ENCODE measurements at places on chromosomes 6 and 20.

GRCh38 chr6:142932889-142933288 is 12.1 kb downstream of the HIVEP2 start:
- DNase-seq = no peak

GRCh38 chr6:2522521-2522920 is 228.2 kb downstream of the MYLK4 start:
- DNase-seq = peak; percentile 24

- DNase-seq = no peak
These were observed 24.5 kb downstream of the PYGB start for GRCh38 chr20:25272223-25273000.

DNA sequence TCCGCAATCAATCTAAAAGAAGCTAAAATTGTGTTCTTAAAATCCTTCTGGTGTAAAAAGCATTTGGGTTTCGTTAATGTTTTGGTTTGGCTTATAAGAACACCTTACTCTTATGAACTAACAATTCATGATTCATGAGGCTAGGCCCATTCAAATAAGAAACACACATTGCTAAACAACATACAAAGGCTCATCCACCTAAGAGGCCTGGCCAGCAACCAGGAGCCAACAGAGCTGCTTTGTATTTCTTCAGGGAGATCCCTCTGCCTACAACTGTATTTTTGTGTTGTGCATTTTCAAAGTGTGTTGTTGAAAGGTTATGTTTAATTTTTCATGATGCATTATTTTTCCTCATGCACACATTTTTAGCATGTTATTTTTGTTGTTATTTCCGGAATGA is 98.6 kb downstream of the PTPRK start:
- DNase-seq = no peak

DNA sequence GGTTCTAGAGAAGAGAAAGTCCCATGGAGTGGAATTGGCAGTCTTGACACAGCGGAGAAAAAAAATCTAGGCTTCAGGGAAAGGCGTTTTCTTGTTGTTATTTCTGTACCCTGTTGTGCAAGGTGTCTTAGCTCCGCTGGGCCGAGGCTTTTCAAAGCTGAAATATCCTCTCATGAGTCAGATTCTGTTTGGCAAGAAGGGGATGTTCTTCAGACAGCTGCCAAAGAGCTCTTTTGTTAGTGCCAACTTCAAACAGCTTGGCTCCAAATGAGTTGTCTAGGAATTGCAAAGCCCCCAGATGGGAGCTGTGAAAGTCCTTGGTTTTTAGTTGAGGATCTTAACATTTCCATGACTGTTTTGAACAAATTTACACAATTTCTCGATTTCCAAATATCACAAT is 45.6 kb downstream of the LRRN4 start:
- DNase-seq = peak; percentile 90

- peak; percentile 76 for DNase-seq
These were observed 8.4 kb upstream of the ABHD12 start for GRCh38 chr20:25399037-25399430.

GRCh38 chr20:61925555-61926252 is 140.0 kb downstream of the TAF4 start:
- DNase-seq = no peak

DNA sequence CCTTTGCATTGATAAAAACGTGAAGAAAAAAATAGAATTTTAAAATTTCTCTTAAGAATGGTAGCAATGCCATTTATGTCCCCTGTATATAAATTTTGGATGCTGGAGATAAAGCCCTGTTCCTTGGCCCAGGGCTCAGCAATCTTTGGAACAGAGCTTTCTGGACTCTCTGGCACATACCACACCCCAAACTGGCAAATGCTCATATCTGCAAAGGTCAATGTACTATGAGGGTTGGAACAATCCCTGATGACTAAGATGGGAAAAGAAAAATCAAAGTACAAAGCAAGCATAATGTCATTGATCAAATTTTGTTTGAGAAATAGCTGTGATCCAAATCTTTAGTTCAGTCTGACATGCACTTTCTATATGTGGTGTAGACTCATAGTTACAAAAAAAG is 158.1 kb upstream of the HCRTR2 start:
- DNase-seq = no peak

GRCh38 chr20:41176711-41177552 is 39.6 kb downstream of the PLCG1 start:
- DNase-seq = no peak

- no peak for DNase-seq
These were observed 219.2 kb downstream of the TRDN start for GRCh38 chr6:123417535-123417934.

DNA sequence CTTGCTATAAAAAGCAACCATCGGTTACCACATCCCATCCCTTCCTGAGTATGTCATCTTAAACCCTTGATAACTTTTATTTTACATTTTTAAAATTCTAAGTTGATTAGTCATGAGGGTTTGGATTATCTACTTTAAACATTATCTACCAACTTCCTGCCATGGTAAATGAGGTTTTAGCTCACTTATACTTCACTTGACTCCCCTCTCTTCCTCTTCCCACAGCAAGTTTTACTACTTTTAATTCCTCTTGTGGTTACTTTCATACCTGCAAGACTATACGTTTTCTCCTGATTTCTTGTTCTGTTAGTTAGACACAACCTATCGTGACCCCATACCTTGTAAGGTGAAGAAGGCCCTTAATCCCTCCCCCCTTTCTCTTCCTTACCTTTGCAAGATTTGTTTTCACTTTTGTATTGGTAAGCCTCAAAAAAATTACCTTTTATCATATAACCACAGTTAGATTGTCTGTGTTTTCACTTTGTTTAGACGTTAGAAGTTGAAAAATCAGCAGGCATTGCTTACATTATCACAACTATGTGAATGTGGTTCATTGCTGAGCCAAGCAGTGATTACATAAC is 60.1 kb upstream of the OGFRL1 start:
- peak; percentile 55 for DNase-seq

GRCh38 chr20:5810800-5811422 is 60.7 kb downstream of the SHLD1 start:
- DNase-seq = no peak

DNA sequence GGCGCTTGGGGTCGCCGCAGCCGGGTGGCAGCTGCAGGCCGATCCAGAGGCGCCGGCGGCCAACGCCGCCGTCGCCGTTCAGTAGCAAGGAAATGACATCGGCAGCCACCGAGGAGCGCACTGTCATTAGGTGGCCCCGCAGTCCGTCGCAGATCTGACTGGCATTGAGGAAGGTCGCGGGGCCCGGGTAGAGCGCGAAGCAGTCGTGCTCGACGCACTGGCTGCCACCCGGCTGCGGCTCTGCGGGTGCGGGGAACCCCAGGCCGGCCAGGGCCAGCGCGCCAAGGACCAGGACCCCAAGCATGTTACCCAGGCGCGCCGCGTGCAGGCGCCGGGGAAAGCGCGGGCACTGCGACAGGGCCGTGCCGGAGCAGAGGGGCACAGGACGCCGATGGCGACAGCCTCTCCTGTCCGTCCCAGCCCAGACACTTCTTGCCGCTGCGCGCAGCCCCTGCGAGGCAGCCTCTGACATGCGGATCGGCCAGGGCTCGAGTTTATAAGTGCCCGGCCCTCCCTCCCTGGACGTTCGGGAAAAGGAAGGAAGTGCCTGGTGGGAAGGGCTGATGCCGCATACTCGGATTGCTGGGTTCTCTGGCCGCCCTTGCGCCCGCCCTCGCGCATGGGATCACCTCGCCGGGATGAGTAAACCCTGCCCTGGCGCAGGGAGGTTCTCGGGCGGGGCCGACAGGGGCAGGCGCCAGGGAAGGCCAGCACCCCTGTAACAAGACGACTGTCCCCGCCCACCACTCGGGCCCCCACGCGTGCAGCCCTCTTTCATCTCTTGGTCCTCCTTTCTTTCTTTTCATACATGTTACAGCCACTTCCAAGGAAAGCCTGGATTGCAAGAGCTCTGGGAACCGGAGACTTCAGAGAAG is at the start of gene THBD:
Gene THBD (minus strand): TSS at position 472 of the 875 bp plus-strand sequence. CDS start 168 bp downstream, at position 304.
- DNase-seq = peak; percentile 57

DNA sequence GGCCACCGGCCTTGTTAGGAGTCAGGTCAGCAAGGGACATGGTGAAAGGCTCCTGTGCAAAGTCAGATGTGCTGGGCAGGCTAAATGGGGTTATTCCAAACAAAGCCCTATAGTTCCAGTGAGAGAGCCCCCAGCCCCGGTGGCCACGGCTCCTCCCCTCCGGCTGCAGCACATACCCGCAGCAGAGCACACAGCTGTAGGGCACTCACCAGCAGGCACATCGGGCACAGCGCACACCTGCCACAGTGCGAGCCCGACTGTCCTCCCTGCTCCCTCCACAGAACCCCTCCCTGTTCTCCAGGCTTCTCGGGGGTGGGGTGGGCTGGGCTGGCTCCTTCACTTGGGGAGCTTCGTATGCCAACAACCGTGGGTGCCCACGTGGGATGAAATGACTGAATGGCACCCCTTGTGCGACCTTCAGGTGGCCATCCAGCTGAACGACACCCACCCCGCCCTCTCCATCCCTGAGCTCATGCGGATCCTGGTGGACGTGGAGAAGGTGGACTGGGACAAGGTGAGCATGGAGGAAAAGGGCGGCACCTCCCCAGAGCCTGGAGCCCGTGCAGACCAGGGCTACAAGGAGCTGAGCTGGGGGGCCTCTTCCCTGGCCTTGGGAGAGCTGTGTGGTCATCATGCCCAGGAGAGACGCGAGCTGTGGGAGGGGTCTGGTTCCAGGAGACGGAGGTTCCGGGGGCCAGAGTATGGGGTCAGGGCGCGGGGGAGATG is 30.9 kb downstream of the PYGB start:
- no peak for DNase-seq

DNA sequence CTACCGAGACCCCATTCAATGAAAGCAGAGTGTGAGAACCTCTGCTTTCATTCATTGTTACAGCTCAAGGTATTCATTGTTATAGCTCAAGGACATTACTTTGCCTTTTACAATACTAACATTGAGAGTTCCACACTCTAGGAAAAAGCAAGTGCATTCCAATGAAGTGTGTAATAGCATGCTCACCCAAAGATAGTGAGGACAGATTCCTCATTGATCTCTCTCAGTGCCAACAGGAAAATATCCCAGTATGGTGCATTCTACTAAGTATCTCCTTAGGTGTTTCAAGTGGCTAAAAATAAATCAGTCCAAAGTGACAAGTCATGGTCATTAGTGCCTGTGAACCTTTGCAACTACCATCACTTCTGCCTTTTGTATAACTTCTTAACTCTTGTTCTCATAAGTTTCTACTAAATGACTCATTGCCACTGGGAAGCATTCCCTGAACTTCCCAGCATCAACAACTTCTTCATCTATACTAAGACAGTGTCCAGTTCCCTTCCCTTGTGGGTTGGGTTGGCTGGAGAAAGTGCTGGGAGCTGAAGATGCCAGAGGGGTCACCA is 140.7 kb upstream of the STXBP5 start:
- DNase-seq = peak; percentile 60

GRCh38 chr6:168109171-168109570 is 30.2 kb upstream of the FRMD1 start:
- DNase-seq = no peak

DNA sequence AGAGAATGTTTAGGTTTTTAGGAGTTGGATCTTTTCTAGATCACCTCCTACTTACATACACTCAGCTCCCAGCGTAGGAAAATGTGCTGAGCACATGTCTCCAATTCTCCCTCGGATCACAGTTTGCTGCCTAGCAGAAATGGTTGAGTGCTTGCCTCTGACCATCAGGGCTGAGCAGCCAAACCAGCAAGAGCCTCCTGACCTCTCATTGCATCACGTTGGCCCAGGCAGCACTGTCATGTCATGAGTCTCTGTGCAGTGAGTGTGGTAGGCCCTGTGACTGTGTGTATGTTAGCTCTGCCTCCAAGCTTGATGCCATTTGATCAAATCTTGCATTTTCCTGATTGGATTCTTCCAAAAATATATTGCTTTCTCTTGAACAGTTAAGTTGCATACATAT is 112.0 kb downstream of the LRRC1 start:
- DNase-seq = no peak

- no peak for DNase-seq
These were observed 182.5 kb downstream of the EDN1 start for GRCh38 chr6:12472601-12473038.

GRCh38 chr6:129662406-129662766 is 47.6 kb downstream of the ARHGAP18 start:
- no peak for DNase-seq

GRCh38 chr6:107656401-107656800 is 166.5 kb downstream of the SOBP start:
- no peak for DNase-seq

Data from HS-5 (cell line).